Esophagus muscularis mucosa (tissue), 4 donors: ENCODE measurements at places on chromosomes 7 and 10. TPM values are rescaled to one million over a fixed set of nuclear protein-coding genes. Genes with fewer than 3 reads are reported as not detected.

DNA sequence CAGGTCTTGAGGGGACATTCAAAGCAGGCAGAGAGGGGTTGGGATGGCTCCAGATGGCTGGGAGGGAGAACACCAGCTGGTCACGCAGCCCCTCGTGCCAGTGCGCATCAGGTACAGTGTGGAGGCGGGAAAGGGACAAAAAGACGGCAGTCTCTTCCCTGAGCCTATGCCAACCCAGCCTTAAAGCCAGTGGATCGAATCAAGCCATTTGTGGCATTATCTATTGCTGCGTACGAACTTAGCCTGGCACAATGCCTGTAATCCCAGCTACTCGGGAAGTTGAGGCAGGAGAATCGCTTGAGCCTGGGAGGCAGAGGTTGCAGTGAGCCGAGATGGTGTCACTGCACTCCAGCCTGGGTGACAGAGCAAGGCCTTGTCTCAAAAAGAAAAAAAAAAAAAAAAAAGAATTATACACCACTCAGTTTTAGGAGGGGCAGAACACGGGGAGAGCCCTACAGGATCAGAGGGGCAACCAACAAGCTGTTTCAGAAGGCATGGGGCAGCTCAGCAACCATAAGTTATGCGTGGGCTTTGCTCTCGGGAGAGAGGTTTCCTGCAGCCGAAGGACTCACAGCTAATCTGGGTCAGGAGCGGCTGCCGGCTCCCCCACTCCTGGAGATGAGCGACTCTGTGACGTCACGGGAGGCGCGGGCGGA is 356 bp upstream of the NDUFB2 start:
- H3K36me3 ChIP-seq = no peaks in the 10 kb centered on the region
- peak overlapping the region; percentile 99 for H3K4me3 ChIP-seq
- no peaks in the 10 kb centered on the region for H3K27me3 ChIP-seq
- H3K27ac ChIP-seq = peak overlapping the region; percentile 94
- DNase-seq = peak; percentile 99

DNA sequence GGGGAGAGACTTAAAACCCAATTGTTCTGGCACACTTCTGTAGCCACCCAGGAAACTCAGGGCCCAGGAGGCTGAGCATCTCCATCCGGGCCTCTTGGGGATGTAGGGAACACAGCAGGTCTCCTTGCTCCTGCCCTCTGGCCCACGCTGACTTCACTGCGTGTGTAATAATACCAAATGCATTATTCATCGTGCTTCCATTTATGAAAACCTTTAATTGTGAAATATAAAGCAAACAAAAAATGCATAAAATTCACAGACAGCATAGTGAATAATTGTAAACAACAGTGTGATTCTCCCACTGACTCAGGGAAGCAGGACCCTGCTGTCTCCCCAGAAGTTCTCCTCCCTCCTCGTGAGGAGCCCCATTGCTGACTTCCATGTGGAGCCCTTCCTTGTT is 70.3 kb upstream of the SHH start:
- no peak for DNase-seq
- H3K27ac ChIP-seq = no peak overlapping the region
- no peaks in the 10 kb centered on the region for H3K4me1 ChIP-seq
- no peaks in the 10 kb centered on the region for H3K27me3 ChIP-seq

GRCh38 chr7:16344927-16345326 is 76.4 kb downstream of the CRPPA start:
- no peaks in the 10 kb centered on the region for H3K27me3 ChIP-seq
- no peak overlapping the region for H3K27ac ChIP-seq
- H3K4me1 ChIP-seq = no peaks in the 10 kb centered on the region
- no peak overlapping the region for H3K4me3 ChIP-seq
- no peak for DNase-seq

- DNase-seq = no peak
- no peak overlapping the region for H3K27ac ChIP-seq
- H3K27me3 ChIP-seq = no peaks in the 10 kb centered on the region
- H3K4me1 ChIP-seq = no peaks in the 10 kb centered on the region
Measured at GRCh38 chr7:42548816-42549611, 312.0 kb upstream of the GLI3 start.

DNA sequence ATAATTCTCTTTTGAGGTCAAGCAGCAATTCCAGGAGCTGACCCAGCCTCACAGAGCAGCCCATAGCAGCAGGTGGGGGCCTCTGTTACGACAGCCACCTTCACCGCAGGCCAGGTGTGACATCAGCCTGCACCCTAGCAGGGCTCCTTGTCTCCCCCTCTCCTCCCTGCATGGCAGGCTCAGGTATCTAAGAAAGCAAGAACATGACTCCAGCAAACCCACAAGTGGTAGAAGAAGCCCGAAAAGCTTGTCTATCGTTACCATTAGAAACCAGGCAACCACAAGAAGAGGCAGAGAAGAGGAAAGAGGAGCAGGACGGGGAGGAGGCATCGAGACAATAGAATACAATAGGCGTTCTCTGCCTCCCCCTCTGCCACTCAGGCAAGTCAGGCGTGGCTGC is 104.0 kb upstream of the PRR15 start:
- H3K36me3 ChIP-seq = no peaks in the 10 kb centered on the region
- H3K4me1 ChIP-seq = no peaks in the 10 kb centered on the region
- H3K27ac ChIP-seq = no peak overlapping the region
- no peaks in the 10 kb centered on the region for H3K27me3 ChIP-seq
- H3K4me3 ChIP-seq = no peak overlapping the region

- no peaks in the 10 kb centered on the region for H3K36me3 ChIP-seq
- DNase-seq = no peak
- H3K4me3 ChIP-seq = no peak overlapping the region
Measured at GRCh38 chr10:52818019-52818418, 45.4 kb upstream of the MBL2 start.

- no peaks in the 10 kb centered on the region for H3K36me3 ChIP-seq
- peak overlapping the region; percentile 68 for H3K4me3 ChIP-seq
- no peak for DNase-seq
- peaks cover 7% of the 10 kb centered on the region for H3K4me1 ChIP-seq
- H3K27me3 ChIP-seq = no peaks in the 10 kb centered on the region
Measured at GRCh38 chr7:23490357-23491135, 20.3 kb upstream of the IGF2BP3 start.

GRCh38 chr10:131580674-131581073 is 269.2 kb upstream of the TCERG1L start:
- no peaks in the 10 kb centered on the region for H3K4me1 ChIP-seq
- H3K27me3 ChIP-seq = no peaks in the 10 kb centered on the region
- H3K36me3 ChIP-seq = no peaks in the 10 kb centered on the region
- H3K27ac ChIP-seq = no peak overlapping the region
- DNase-seq = peak; percentile 77

GRCh38 chr10:71627956-71628355 is 91.6 kb downstream of the C10orf105 start:
- DNase-seq = no peak
- no peaks in the 10 kb centered on the region for H3K27me3 ChIP-seq
- no peak overlapping the region for H3K4me3 ChIP-seq
- peak overlapping the region; percentile 84 for H3K27ac ChIP-seq
- H3K4me1 ChIP-seq = peaks cover 97% of the 10 kb centered on the region

DNA sequence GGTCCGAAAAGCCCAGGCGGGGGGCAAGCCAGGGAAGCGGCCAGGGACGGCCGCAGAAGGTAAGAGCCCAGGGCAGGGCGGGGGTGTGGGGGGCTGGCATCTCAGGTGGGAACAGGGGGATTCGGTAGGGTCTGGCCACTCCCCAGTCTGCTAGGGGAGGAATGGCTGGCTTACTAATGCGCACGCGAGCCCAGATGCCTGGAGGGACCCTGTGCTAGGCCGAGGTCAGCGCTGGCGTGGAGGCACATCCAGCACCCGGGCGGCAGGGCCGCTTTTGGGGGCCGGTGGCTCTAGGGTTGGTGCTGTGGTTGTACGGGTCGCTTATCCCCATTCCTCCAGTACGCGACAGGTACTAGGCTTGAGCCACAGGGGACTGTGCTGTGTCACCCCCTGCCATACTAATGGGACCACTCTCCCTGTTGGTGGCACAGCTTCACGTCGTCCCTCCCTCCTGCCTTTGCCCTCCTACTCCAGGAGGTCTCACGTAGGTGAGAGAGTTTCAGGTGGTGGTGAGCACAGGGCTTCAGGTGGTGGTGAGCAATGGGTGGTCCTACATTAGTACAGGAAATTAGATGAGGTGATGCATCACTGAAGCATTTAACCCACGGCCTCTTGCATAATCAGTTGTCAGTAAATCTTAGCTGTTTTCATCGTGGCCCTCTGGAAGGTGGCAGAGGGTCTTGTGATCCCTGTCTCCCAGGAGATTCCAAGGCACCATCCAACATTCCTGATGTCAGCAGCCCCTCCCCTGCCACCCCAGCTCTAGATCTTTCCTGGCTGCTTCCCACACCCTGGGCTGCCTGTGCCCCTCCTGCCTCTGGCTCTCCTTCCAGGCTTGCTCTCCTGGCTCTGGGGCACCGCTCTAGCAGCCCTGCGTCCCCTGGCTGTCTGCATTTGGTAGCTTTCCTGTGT is 971 bp downstream of the AEBP1 start:
- H3K27ac ChIP-seq = peak overlapping the region; percentile 90
- peak overlapping the region; percentile 48 for H3K4me3 ChIP-seq
- H3K27me3 ChIP-seq = no peaks in the 10 kb centered on the region
- peaks cover 68% of the 10 kb centered on the region for H3K4me1 ChIP-seq
- no peak for DNase-seq

GRCh38 chr7:23864973-23865372 is 155.0 kb downstream of the STK31 start:
- H3K4me3 ChIP-seq = no peak overlapping the region
- DNase-seq = no peak
- H3K27ac ChIP-seq = no peak overlapping the region
- no peaks in the 10 kb centered on the region for H3K4me1 ChIP-seq

DNA sequence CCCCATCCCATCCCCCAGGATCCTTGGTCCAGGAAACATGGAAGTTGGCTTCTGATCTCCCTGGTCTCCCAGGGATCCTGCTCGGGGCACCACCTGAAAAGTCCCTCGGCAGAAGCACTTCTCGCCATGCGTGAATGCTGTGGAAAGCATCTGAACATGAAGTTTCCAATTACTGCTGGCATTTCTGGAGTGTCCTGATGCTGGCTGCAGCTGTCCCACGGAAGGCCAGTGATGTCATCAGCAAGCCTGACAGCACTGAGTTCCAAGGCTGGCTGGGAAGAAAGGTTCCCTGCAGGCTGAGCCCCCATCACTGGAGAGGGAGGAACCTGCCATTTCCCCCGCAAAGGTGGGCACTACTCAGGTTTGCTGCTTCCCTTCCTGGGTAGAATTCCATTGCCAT is 71.4 kb downstream of the KCNMA1 start:
- H3K4me3 ChIP-seq = no peak overlapping the region
- H3K27me3 ChIP-seq = no peaks in the 10 kb centered on the region
- DNase-seq = no peak
- no peaks in the 10 kb centered on the region for H3K4me1 ChIP-seq
- no peaks in the 10 kb centered on the region for H3K36me3 ChIP-seq

Gene HTR5A
- not detected for total RNA-seq
